ENCODE measurements at places on chromosomes 6 and 20. TPM values are rescaled to one million over a fixed set of nuclear protein-coding genes. Genes with fewer than 3 reads are reported as not detected.

The ZSCAN16 gene
- 11.0 TPM for total RNA-seq

The HAO1 gene
- not detected for total RNA-seq

The SOBP gene
- 3.8 TPM for total RNA-seq

The AHCY gene
- 473 TPM for total RNA-seq

The PLCB4 gene
- total RNA-seq = 10.1 TPM

The PARD6B gene
- total RNA-seq = 27.4 TPM

The MLIP gene
- not detected for total RNA-seq

The NFKBIE gene
- total RNA-seq = 12.1 TPM

The PKIG gene
- total RNA-seq = 23.0 TPM

The POM121L2 gene
- total RNA-seq = not detected

DNA sequence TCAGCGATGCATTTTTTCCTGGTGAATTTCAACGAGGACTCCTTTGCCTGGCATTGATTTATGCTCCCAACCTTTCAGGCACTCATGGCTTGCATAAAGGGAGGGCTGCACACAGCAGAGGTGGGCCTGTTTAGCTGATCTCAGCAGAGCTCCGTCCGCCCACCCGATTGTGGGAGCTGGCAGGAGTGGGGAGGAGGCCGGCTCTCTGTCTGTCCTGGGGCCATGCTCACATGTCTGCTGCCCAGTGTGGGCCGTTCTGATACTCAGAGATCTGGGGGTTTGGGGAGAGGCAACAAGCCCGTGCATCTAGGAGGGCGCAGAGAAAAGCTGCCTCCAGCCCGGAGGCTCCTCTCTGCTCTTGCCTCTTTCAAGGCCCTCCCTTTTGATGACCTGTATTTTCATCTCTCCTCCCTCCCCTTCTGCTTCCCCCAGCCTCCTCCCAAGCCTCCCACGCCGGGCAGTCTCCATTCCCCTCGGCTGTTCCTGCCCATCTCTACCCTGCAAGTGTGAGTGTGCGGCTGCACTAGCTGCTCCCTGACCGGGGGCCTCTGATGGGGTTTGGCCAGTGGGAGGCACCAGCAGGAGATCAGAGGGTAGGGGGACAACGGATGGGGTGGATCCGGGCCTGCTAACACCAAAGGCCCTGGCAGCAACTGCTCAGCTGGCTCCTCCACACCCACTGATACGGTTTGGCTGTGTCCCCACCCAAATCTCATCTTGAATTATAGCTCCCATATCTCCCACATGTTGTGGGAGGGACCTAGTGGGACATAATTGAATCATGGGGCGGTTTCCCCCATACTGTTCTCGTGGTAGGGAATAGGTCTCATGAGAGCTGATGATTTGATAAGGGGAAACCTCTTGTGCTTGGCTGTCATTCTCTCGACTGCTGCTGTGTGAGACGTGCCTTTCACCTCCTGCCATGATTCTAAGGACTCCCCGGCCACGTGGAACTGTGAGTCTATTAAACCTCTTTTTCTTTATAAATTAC is 39.6 kb upstream of the MLN start:
- DNase-seq = no peak

DNA sequence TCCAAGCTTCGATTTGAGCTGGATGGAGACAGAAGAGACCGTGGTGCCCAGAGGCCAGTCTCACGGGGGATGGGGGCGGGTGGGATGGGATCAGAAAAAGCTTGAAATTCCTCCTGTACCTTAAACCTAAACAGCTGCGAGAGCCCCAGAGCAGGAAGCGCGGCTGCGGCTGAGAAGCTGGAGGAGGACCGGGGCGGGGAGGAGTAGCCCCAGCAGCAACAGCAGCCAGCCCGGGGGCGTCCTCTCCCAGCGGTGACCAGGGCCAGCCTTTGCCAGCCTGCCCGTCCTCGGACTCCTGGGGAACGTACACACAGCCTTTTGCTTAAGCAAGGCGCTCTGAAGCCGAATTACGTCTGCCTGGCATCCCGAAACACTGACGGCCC is 17.4 kb upstream of the PRDM13 start:
- DNase-seq = peak; percentile 51

DNA sequence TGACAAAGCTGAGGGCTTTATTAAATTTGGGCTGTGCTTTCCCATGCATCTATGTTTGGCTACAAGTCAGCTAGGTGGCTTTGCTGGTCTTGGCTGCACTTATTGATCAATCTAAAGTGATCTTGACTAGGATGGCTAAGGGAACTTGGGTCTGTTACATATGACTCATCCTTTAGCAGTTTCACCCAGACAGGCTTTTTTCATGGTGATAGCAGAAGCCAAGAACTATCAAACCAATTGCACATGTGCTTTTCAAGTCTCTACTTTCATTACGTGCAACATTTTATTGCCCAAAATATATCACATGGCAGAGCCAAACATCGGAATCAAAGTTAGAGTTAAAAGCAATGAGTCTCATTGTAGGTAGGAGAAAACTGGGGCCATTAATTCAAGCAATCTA is 626.3 kb downstream of the TENT5A start:
- no peak for DNase-seq

GRCh38 chr6:145815309-145816274 is 997 bp upstream of the FBXO30 start:
- DNase-seq = peak; percentile 55

DNA sequence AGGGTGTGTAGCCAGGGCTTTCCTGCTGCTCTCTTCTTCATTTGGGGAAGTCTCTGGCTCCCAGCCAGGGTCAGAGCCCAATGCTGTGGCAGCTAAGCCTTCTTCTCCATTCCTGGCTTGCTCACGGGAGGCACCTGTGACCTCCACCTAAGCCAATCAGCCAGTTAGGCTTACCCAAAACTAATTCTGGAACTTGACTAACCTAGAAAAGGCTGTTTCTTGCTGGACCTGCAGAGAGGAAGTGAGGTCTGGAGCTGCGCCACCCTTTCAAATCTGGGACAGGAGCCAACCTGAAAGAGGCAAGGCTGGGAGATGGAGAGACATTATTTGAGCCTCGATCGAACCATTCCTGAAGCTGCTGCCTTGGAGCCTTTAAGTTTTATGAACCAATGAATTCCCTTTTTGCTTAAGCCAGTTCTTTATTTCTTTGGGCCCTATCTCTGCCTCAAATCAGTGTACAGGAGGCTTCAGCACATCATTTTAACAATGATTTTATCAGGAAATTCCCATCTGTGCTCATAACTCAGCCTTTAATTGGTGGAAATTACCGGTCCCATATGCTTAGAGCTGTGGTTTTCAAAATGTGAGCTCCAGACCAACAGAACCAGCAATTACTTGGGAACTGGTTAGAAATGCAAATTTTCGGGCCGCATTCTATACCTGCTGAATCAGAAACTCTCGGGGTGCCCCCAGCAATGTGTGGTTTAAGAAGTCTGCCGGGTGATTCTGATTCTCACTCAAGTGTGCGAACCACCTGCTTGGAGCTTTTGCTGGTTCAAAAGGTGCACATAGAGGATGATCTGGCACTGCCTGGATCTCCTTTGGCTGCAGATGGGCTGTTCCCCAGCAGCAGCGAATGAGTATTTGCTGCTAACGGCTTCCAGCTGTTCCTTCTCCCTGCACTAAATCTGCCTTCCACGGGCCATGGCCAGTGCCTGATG is 97.4 kb upstream of the RNF24 start:
- no peak for DNase-seq

DNA sequence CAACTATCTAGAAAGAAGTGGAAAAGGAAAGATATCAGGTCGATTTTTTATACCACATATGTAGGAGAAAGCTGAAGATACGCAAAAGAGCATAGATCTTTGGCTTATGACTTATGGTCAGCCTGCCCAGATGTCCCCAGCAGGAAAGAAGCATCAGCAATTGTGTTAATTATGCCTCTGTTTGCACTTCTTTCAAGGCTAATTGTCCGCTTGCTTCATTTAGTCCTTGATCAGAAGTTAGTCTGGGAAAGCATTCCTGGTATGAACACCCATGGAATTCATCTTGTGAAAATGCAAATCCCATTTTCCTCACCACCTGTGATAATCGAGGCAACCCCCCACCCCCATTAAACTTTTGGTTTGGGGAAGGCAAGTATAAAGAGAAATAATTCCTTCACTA is 62.8 kb downstream of the ATP9A start:
- DNase-seq = no peak

DNA sequence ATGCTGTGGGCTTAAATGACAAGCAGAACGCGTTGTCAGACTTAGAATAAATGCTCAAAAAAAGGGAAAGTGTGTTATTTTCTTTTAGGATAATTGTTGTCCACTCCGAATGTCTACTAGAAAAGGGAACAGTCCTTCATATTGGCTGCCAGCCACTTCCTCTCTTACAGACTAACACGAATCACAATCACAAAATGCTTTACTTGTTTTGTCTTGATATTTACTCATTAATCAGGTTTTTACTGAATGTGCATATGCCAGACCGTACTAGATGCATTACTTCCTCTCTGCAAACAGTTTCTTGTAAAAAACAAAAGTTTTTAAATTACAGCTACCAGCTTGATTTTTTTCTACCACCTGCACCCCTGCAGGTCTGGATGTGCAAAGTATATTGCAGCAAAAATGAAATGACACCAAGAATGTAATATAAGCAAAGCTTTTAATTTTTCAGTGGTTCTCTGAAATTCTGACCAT is 821 bp downstream of the DHX35 start:
- DNase-seq = no peak

DNA sequence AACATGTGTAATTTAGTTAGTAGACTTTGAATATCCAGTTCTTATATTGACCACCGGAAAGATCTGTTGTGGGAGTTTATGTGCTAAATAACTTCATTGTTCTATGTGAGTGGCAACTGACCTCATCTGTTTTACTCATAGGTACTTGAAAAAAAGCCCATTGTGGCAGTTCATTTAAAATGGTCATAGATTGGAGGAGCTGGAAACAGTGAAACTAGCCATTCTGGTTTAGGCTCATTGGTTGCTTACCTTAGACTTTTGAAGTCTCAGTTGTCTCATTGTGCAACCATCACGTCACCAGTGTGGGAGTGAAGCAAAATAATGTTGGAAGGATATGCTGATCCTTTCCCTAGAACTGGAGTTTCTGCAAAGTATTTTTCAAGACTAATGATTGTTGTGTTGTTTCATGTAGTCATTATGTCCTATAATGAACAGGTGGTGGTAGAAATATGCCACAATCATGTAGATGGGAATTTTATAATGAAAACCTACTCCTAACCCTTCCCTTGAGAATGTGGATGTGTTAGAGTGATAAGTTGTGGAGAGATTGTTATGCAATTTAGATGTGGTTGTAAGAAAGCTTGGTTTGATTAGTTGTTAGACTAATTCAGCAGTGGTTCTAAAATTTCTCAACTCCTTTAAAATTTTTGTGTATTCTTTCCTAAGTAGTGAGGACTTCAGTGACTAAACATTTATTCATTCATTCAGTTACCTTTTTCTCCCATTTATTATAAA is 18.3 kb downstream of the DSP start:
- no peak for DNase-seq

DNA sequence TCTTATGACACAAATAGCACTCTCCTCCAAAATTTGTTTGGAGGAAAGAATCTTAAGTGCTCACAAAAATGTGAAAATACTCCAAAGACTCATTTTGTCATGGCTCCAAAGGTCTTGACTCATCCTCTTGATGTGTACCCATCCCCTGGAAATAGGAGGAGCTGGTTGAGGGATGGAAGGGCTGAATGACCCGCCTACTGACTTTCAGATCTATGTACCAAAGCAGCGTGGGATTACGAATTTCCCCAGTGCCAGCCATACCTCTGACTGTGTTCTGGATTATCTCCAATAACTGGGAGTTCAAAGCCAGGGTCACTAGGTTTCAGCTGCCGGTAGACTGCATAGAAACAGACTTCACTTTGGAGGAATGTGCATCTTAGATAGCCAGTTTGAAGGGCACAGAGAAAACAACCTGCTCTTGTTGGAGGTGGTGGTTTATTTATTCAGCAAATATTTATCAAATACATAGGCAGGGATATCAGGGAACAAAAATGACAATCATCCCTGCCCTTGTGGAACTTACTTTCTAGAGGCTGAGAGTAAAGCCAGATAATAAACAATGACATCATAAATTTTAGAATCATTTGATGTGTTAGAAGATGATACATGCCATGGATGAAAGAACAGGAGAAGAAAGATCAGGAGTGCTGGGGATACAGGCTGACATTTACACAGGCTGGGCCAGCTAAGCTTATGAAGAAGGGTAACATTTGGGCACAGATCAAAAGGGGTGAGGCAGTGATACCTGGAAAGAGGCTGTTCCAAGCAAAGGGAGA is 246.6 kb downstream of the TBXT start:
- no peak for DNase-seq

- DNase-seq = no peak
These were observed 3.0 kb upstream of the RREB1 start for GRCh38 chr6:7104752-7105151.

DNA sequence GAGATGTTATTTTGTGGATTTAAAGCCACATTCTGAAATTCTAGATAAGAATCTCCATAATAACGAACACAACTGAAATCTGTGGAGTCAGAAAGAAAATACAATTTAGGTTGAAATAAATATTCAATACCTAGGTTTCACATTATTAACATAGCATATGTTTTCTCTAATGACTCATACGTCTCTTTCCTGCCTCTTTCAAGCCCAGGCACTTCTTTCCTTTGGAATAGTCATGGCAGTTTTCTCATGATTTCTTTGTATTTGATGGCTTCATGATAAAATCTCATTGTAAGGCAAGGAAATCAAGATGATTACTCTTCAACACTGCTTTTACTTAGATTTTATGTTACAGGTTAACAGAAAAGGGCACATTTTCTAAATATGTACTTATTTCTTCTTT is 803.7 kb downstream of the PHF3 start:
- no peak for DNase-seq

DNA sequence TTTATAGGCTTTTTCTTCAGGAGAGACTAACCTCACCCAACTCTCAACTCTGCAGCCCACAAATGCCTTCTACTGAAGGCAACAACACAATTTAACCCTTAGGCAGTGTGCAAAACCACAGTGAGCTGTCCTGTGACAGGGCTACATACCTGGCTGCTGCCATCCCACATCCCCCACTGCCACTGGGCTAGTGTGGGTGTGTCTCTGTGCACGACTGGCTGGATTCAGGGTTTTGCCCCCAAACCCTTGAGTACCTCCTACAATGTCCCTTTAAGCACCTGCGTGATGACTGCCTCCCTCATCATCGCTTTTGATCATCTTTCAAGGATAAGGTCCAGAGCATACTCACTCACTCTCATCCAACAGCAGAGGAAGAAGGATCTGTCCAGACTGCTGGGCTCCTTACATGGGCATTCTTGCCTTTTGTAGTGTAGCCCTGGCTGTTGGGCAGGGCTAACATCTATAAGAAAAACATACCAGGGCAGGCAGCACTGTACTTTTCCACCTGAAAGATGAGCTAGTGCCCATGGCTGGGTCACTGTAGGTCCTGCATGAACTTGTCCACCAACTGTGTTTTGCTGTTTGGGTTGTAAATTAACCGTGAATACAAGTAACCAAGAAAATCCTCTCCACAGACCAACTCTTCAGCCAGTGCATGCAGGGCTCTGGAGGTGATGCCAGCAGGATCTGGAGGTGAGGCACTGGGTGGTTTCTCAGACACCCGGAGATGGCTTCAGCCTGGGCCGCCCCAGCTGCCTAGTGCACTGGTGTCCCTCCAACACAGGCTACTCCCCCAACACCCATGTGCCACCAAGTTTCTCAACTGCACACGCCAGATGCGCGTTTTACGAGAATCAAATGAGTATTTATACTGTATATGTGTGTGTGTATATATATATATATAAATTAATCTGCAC is 45.2 kb downstream of the PLCG1 start:
- DNase-seq = peak; percentile 19

- no peak for DNase-seq
These were observed 29.4 kb upstream of the ASF1A start for GRCh38 chr6:118864341-118865099.
